ENCODE measurements at places on chromosomes 16 and 17.

DNA sequence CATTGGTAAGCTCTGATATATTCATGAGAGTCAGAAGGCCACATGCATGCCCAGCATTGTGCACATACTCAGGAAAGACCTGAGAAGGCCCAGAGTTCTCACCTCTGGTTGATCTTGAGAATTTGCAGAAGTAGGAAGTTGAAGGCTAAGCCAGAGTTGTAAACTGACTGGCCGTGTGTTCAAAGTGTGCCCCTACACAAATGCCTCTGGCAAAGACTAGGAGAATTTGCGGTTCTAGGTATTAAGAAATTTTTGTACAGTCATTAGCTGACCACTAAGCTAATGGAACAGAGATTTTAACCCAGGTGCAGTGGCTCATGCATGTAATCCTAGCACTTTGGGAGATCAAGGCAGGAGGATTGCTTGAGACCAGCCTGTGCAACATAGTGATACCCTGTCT, 25.0 kb downstream of the FBXL20 start:
- DNase-seq, result no peak

DNA sequence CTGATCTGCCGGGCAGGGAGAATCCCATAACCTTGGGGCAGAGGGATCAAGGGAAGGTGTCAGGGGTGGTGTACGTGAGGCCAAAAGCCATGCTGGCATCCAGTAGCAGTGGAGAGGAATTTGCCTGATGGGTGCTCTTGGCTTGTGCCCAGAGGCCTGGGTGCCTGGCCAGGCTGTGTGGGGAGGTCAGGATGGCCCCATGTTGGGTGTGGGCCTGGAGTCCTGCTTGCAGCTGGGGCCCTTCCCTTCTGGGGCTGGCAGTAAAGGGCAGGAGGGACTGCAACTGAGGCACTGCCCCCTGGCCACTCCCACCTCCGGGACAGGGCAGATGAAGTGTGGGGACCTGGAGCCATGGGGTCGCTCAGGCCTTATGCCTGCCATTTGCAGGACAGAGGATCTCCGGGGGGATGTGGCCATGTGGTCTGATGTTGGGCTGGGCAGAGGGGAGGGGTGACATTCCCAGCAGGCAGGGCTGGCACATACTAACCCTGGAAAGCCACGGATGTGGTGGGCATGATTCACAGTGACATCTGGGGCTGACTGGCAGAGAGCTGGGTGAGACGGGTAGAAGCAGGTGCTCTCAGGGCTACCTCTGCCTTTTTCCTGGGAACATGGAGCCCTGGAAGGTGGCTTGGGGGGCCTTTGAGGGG, 3.5 kb downstream of the FMNL1 start:
- DNase-seq, result peak; percentile 53

- no peak for DNase-seq
Measured at GRCh38 chr16:50270510-50271147, 4.3 kb downstream of the ADCY7 start.

- DNase-seq, result peak; percentile 6
Measured at GRCh38 chr16:56789360-56789759, 59.4 kb downstream of the NUP93 start.

DNA sequence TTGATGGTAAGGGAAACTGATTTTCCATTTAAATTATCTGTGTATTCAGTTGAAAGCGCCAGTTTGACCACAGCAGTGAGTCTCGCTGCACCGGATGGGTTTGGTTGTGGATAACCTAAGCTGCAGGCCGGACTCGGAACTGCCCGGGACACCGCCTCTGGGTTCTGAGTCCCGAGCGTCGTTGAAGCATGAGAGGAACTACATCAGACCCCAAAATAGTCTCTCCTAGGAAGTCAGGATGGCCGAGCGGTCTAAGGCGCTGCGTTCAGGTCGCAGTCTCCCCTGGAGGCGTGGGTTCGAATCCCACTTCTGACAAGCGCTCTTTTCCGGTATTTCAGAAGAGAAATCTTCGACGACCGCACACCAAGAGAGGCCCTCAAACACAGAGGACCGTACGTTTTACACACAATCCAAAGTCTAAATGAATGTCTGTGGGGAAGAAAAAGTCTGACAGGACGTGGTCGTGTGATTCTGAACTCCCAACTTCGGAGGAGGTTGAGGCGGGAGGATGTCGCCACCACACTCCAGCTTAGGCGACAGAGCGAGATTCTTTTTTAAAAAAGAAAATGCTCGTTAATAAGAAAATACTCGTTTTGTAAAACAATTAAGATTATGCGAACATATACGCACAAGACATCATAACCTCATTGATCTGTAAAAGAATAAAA, 15.4 kb upstream of the PLLP start:
- DNase-seq, result peak; percentile 88

DNA sequence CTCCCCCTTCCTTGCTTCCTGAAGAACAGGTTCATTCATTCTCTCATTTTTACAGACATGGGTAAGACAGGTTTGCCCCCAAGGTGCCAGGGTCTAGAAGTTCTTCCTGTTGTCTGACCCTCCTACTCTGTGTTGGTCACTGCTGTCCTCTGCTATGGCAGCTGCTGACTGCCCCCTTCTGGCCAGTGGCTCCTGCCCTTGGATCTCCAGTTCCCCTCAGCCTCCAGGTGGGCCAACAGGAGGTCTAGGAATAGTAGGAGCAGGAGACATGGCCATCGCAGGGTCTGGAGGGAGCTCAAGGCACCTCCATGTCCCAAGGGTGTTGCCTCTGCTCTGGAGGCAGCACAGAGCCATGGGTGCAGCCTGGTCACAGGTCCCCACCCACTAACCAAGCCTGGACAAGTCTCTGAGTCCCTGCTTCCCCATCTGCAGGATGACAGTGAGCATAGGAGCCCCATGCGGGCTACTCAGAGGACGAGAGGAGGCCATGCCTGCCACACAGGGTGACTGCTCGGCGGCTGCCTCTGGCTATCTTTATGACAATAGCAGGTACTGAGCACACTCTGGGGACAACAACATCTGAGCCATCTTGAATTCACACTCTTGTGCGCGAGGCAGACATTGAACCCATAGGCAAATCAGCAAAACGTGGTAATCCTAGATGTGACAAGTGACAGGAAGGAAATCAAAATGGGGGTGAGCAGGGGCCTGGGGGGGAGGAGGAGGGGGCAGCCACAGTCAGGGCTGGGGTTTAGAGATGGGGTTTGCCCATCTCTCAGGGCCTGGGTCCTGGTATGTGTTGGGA, 27.0 kb upstream of the NXPH3 start:
- no peak for DNase-seq

DNA sequence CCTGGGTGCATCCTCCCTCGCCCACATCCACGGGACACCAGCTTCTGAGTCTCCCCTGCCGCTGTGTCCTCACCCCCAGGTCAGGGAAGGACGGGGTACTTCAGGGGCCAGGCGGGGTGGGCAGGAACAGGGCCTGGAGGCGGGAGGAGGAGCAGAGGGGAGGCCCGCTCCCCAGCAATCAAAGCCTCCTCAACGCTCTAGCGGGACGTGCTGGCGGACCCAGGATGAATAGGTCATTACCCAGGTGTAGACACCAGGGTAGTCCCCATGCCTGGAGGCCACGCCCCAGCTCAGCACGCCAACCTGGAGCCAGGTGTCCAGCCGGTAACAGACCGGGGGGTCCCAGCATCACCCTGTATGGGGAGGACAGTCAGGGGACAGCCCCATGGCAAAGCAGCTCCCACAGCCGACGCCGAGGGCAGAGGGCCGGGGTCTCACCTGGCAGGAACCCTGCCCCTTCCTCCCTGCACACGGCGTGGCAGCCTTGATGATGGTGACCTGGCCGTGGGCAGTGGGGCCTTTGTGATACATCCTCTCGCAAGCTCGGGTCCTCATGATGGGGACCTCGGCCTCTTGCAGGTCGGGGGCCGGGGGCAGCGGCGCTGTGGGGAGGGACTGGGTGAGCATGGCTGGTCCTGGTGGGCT, 24.2 kb downstream of the TPSD1 start:
- DNase-seq, result no peak

GRCh38 chr16:14180481-14180944, 109.4 kb downstream of the MRTFB start:
- no peak for DNase-seq

DNA sequence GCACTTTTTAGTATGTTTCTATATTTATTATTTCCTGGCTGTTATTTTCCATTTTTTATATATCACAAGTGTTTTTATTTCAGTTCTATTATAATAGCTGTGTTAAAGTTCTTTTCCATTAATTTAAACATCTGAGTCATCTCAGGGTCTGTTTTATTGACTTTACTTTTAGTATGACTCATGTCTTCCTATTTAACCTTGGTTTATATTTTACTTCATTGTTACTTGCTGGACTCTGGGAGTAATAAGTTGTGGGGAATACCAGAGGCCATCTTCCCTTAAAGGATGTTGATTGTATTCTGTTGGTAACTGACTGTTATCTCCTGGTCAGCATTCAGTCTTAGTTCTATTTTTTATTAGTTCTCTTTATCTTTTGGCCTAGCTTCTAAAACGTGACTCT, 1508.2 kb downstream of the CDH11 start:
- DNase-seq, result no peak

DNA sequence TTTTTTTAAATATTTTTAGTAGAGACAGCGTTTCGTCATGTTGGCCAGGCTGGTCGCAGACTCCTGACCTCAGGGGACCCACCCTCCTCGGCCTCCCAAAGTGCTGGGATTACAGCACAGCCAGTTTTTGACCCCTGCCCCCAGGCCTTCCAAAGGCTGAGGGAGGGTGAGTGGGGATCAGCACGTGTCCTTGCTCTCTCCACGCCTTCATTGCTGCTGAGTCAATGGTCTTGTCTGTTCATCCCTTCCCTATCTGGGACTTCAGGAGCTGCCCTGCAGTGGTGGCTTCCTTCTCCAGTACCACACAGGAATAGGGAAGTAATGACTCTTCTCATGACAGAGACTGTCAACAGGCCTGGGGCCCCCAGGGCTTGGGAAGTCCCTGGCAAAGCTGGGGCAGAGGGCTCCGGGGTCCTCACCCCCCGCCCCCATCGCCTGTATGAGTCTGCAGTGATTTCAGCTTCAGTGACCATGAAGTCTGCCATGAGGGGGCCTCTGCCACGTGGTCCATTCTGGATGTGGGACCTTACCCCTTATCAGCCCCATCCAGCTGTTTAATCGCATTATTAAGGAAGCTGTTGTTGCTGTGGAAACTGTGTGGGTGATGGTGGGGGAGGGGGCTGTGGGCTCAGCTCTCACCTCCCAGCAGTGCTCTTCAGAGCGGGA, 6.1 kb downstream of the ABCC3 start:
- DNase-seq, result no peak

GRCh38 chr17:9982159-9982558, 77.1 kb upstream of the RCVRN start:
- DNase-seq, result no peak

DNA sequence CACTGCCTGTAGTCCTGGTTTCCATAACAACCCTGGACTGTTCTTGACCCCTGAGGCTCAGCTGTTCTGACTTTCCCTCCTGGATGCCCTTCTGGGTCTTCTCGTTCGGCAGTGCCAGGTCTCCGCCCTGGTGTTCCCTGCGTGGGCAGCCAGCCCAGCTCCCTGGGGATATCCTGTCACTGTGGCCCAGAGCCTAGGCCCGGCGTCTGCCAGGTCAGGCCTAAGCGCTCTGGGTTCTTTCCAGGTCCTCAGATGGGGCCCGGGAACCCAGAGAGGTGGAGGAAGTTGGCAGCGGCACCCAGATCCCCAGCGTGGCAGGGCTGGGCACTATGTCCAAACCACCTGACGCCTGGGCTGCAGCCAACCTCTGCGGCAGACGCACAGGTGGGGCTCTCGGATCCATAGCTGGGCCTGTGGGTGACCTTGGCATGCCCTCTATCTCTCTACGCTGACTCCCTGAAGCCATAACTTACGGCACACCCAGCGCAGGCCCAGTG, 12.5 kb upstream of the ATP2A3 start:
- no peak for DNase-seq

DNA sequence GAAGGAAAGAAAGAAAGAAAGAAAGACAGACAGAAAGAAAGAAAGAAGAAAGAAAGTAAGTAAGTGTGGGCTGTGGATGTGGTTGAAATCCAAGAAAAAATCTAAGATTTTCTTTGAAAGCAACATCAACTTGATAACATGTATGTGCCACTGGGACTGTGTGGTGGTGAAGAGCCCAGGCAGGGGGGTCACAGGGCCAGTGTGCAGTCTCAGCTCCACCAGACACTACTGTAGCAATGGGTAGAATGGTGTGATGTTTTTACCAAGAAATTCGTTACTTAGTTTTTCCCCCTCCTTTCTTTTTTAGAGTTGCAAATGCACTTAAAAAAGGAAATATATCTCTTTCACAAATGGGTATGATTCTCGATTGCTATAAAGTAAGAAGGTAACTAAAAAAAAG, 71.9 kb upstream of the CNEP1R1 start:
- DNase-seq, result no peak

- peak; percentile 56 for DNase-seq
Measured at GRCh38 chr17:76816590-76817135, 51.5 kb upstream of the MGAT5B start.

GRCh38 chr17:28885951-28886350, 11.6 kb downstream of the FLOT2 start:
- DNase-seq, result no peak

DNA sequence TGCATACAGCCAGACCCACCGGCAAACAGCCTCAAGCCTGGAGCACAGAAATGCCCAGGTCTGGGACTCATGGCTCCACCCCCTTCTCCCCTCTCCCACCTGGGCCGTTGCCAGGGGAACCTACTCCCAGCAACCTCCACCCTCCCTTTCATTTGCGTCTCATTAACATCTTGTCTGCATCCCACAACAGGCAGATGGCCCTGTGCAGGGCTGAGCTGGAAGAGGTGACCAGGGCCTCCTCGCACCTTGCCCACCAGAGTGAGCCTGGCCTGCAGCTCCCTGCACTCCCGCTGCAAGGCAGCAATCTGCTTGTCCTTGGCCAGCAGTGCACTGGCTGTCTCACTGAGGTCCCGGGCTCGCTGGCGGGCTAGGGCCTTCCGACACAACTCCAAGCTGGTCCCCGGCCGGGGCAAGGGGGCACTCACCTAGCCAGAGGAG, 3.3 kb downstream of the TSPOAP1 start:
- DNase-seq, result no peak

- no peak for DNase-seq
Measured at GRCh38 chr17:5630434-5630833, 46.1 kb upstream of the NLRP1 start.

GRCh38 chr17:40314584-40314956, 5.6 kb downstream of the RARA start:
- DNase-seq, result peak; percentile 89

- no peak for DNase-seq
Measured at GRCh38 chr17:75380315-75380714, 25.2 kb downstream of the GRB2 start.

DNA sequence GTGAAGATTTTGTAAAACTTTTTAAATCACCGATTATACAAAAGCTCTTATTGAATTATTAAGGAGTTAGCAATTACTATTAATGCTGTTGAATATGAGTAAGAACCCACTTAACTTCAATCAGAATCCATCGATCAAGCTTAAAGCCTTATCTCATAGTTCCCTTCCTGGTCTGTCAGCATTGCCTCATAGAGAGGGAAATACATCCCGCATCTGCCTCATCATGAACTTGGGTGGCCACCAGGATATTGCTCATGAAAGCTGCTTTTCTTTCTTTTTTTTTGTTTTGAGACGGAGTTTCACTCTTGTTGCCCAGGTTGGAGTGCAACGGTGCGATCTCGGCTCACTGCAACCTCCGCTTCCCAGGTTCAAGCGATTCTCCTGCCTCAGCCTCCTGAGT, 66.7 kb downstream of the PIGL start:
- no peak for DNase-seq

- DNase-seq, result no peak
Measured at GRCh38 chr17:40091691-40092397, 8.5 kb downstream of the NR1D1 start.

GRCh38 chr17:38705803-38706504, 881 bp downstream of the MLLT6 start:
- peak; percentile 41 for DNase-seq

Measured in stimulated activated CD4-positive, alpha-beta T cell treated with anti-CD3 and anti-CD28 coated beads, Interleukin-4, amount 100 ng/mL, for 24 hours (primary cell).